ENCODE measurements at places on chromosomes 11 and 22.
A peak's percentile ranks its signal among the peaks of the same experiment; 100 is the strongest.

DNA sequence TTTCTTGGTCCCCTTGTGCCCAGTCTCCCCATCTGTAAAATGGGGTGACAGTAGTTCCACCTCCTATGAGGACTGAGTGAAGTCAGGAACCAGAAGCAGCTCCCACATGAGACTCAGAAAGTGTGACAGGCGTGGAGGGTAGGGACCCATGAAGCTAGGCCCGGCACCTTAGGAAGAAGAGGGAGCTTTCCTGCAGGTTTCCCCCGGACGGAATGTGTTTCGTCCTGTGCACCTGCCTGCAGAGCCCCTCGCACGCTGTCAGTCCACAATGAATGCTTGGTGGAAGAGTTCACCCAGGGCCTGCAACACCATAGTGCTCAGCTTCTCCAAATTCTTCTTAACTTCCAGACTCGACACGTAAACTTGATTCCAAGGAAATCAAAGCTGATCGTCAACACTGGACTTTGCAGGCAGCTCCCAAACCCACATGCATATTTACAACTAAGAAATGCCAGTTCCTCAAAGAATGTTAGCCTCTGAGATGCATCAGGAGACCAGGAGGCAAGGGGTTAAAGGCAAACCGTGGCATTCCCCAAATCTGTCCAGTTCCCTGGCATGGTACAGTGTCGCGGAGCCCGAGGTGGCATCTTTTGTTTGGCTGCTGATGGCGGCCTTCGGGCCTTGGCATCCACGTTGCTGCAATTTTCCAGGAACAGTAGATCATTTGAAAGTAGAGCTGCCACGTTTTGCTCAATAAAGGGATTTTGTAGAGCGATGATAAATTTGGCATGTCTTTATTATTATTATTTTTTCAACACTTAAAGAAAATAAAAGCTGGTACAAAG, 15.4 kb downstream of the LRP5 start:
- no peak for DNase-seq

- no peak for DNase-seq
Measured at GRCh38 chr11:70034740-70035365, 43.3 kb upstream of the ANO1 start.

DNA sequence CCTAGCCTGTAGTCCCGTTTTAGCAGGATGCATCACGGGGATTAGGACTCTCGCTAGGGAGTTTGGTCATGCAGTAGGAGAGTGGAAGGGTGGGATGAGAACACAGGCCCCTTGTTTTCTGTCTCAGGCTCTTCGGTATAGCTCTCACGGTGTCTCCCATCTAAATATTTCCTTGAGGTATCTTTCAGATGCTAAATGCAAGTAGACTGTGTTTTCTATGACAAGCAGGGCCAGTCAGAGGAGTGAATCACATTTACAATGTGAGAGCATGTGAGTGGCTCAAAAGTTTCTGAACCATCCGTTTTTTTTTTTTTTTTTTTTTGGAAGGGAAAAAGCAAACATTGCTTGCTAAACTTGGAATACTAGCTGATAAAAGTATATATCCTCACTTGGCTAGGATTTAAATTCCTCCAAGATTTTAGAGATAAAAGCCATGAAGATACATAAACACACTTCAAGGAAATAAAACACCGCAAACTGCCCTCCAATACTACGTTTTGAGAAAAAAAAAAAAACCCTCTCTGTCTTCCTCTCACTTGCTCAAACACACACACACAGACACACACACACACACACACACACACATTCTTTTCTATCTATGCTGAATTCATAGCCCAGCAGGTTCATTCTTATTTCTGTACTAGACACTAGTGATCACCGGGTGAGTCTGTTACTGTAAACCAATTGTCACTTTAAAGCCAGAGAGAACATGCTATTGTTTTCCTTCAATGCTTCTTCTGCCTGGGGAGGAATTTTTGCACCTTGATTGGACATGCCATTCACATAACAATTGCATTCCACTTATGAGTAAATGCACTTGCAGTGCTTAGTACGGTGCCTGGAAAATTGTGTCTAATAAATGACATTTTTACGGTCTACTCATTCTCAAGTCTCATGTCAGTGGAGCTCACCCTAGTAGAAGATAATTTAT, 224.6 kb upstream of the CCDC90B start:
- no peak for DNase-seq

DNA sequence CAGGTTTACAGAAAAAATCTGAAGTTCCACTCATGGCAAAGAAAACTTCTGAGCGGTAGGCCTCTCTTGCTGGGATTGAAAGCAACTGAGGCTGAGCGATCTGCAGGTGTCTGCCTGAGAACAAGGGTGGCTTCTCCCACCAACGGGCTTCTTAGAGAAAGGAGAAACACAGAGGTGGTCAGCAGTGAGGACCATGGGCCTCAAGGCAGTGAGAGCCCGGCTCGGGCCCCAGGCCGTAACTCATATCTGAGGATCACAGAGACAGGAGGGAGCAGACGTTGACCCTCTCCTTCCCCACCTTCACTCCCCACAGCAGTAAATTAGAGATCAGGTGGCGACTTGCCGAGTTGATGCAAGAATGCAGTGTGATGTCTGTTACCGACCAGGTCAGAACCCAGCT, 50.9 kb upstream of the RTL6 start:
- DNase-seq, result no peak

DNA sequence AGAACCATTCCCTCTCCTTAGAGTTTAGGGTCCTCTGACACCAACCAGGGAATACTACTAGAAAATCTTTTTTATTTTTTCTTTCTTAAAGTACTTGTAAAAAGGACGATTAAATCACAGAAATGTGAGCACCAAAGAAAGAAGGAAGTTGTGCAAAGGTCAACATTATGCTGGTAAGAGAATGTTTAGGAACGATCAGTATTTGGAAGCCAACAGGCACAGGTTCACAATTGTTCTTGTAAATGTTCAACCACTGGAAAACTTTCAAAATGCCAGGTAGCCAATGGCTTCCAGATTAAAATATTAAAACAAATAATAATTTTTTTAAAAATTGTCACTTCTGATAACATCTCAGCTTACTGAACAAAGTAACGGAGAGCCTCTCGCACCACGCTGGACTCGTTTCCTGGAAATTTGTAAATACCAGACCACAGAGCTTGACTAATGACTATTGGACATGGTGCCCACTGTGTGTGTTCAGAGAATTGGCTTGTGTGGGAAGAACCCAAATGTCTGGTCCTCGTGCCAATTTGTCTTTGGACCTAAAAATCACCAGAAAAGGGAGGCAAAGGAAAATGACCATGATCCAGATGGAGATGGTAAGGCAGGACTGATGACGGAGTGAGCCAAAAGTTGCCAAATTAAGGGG, 20.8 kb downstream of the COMMD9 start:
- no peak for DNase-seq

- no peak for DNase-seq
Measured at GRCh38 chr22:22779213-22779612, 108.4 kb upstream of the IGLL5 start.

DNA sequence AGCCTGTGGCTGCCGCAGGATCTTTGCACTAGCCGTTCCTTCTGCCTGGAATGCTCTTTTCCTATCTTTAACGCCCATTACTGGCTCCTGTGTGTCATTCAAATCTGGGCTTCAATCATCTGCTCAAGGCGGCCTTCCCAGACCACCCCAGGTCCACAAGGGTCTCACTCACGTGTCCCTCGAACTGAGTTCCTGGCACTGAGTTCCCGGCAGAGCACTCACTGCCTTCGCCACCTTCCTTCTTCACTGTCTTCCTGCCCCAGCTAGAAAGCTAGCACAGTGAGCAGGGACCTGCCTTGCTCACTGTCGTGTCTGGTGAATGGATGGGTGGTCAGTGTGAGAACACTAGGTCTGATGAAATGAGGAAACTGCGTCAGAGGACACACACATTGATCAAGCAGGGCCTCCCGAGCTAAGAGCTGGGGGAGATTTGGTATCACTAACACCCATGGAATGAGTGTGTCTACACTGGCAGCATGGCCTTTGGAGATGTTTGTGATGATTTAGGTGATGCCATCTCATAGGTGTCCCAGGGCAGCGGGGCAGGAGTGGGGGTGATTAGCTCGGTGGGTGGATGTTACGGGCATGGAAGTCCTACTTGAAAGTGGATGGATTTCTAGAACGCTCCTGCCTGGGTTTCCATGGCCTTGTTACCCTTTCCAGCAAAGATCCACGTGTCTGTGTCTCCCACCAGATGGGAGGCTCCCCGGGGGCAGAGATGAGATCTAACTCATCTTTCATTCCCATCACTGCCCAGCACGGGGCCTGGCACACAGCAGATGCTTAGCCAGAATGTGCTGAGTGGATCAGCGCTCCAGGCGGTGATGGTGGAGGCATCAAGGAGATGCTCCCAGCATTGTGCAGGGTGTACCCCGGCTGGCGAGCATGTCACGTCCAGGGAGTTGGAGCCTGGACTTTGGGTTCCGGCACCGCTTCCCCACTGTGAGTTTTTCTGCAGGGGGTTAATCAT, 64.5 kb downstream of the SHISAL1 start:
- no peak for DNase-seq

- no peak for DNase-seq
Measured at GRCh38 chr11:843818-844692, 1.4 kb downstream of the TSPAN4 start.

- DNase-seq, result no peak
Measured at GRCh38 chr11:130775306-130776060, 140.8 kb downstream of the SNX19 start.

- DNase-seq, result no peak
Measured at GRCh38 chr11:135037828-135038227, 625.8 kb upstream of the B3GAT1 start.

DNA sequence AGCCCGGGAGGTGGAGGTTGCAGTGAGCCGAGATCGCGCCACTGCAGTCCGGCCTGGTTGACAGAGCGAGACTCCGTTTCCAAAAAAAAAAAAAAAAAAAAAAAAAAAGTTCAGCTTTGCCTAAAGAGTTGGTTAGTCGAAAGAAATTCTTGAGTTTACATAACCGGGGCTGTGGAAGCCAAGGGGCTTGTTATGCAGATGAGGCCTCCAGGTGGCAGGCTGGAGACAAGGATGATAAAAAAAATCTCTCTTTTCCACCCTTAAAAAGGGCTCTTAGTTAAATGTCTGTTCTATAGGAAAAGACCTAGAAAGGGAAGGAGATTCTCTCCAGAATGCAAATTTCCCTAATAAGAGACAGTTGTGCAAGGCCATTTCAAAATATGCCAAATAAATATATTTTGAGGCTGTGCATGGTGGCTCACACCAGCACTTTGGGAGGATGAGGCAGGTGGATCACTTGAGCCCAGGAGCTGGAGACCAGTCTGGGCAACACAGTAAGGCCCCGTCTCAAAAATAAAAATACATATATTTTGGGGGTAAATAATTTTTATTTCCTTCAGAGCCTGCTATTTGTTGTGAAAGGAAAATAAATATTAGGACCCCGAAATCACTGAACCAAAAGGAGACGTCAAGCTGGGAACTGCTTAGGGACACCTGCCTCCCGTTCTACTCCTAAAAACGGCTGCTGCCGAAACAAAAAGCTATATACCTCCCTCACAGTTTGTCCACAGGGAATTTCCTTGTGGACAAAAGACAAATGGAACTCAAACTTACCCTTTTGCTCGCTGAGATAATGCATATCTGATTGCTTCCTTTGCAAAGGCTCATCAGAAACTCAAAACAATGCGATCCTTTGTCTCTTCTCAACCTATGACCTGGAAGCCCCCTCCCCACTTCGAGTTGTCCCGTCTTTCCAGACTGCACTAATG, 2.4 kb upstream of the IFITM2 start:
- peak; percentile 73 for DNase-seq

GRCh38 chr11:113643701-113644100, 62.4 kb downstream of the TMPRSS5 start:
- DNase-seq, result no peak

DNA sequence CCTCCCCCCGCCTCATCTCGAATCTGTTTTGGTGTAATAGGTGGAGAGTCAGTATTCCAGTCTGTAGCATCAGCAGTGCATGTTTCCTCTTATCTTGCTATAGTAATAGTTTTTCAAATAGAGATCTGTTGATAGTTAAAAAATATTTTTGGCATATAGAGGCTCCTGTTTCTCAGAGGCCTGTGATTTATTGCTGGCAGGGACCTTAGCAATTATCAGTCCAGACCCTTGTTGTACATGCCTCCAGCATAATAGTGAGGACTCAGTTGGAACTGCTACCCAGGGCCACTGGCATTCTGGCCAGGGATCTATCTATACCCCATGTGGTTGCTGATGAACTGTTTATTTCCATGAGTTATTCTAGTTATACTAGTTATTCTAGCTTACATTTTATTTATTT, 52.6 kb downstream of the SPECC1L start:
- DNase-seq, result no peak

DNA sequence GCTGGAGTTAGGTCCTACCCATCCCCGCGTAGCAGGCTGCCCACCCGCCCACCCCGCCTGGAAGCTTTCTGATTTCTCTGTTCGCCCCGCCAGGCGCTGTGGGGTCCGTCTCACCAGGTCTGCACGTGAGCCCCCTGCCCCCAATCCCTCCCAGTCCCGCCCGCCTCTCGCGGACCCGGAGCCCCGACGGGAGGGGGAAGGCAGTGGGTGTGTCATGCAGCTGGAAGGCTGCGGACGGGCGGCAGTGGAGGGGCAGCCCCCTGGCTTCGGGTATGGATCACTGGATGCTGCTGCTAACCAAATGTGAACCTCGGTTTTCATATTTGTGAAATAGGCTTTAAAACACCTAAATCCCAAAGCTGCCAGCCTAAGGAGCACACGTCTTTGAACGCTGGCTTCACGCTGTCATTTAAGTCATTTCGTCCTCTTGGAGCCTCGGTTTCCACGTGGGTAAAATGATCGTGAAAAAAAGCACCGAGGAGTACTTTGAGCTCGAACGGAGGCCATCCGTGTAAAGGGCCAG, 568 bp upstream of the BIK start:
- no peak for DNase-seq

GRCh38 chr11:41988951-41989572, 529.6 kb upstream of the LRRC4C start:
- DNase-seq, result no peak

GRCh38 chr11:123362186-123362585, 67.9 kb upstream of the GRAMD1B start:
- DNase-seq, result no peak

DNA sequence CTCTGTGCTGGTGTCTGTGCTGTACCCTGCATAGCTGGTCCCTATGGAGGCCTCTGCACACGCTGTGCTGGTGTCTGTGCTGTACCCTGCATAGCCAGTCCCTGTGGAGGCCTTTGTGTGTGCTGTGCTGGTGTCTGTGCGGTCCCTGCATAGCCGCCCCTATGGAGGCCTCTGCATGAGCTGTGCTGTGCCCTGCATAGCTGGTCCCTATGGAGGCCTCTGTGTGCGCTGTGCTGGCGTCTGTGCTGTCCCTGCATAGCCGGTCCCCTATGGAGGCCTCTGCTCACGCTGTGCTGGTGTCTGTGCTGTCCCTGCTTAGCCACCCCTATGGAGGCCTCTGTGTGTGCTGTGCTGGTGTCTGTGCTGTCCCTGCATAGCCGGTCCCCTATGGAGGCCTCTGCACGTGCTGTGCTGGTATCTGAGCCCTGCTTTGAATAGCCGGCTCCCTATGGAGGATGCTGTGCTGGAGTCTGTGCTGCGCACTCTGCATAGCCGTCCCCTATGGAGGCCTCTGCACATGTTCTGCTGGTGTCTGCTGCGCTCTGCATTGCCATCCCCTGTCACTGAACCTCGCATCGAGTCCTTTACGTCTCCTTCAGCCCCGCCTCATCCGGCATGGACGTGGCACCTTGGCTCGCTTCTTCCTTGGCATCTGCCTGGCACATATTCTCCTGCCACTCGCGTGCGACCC, 6.2 kb downstream of the NADSYN1 start:
- DNase-seq, result no peak

- DNase-seq, result no peak
Measured at GRCh38 chr11:64249563-64250414, 1.5 kb upstream of the PLCB3 start.

- no peak for DNase-seq
Measured at GRCh38 chr11:70908223-70908622, 344.2 kb downstream of the SHANK2 start.
